Omental fat pad (tissue), 4 donors: ENCODE measurements at places on chromosomes 2 and 18.

DNA sequence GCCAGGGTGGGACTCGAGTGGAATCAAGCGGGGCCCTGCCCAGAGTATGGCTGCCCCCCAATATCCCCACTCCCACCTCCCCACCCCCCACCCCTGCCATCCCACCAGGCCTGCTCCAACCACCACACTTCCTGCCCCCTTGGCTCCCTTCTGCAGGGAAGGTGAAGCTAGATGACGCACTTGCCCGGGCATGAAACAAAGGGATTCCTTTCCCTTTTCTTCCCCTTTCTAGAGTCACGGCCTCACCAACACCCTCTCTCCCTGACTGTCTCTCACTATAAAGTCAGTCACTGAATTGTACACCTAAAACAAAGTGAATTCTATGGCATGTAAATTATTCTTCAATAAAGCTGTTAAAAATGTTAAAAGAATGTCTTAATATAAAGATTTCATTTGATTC, 16.0 kb downstream of the ZBTB7C start:
- no peak for DNase-seq

DNA sequence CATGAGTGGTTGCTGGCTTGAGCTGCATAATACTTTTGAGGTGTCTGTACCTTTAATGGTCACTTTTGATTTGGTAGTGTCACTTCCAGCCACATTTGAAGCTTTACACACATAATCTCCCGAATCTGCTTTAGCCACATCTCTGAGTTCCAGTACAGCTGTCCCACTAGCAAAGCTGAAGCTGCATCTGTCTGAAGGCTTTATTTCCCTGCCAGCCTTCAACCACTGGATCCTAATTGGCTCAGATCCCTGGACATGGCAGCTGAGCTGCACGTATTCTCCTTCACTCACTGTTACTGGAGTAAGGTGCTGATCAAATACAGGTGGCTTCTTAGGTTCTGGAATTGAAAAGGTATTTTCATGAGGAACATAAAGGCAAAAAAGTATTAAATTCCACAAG, 99.7 kb downstream of the TTN start:
- DNase-seq, result no peak

GRCh38 chr2:132033949-132034348, 127.8 kb downstream of the ANKRD30BL start:
- DNase-seq, result no peak

GRCh38 chr2:127739800-127740199, 38.5 kb downstream of the SFT2D3 start:
- no peak for DNase-seq

DNA sequence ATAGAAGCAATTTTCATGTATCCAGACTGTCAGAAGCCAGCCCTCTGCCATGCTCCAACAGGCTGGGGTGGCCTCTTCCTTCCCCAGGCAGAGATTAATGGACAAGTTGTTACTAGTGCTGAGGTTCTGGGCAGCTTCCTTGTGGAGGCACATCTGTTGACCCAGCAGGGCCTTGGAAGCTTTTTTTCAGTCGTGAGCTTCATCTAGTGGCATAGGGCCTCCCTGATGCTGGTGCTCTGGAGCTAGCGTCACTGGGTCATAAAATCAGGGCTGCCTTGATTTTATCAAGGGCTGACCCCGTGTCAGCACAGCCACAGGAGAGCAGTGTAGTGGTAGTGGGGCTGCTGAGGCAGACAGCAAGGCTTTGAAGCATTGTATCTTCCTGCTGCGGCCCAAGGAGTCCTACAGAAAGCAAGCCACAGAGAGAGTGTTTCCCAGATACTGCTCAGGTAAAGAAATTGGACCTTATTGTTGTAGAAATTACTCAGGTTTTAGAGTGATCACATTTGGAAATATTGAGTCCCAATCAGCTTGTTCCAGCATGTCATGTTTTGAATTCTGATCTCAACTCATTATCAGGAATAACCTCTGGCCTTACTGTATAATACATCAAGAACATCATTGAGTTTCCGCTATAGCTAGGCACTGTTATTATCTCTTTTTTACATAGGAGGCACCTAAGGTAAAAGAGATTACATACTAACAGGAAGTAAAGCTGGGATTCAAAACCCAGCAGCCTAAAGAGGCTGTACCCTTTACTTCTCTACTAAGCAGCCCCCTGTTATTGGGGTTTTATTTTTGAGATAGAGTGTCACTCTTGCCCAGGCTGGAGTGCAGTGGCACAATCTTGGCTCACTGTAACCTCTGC, 92.3 kb upstream of the ALPP start:
- no peak for DNase-seq

- no peak for DNase-seq
Measured at GRCh38 chr2:208077276-208077675, 47.0 kb downstream of the CRYGD start.

DNA sequence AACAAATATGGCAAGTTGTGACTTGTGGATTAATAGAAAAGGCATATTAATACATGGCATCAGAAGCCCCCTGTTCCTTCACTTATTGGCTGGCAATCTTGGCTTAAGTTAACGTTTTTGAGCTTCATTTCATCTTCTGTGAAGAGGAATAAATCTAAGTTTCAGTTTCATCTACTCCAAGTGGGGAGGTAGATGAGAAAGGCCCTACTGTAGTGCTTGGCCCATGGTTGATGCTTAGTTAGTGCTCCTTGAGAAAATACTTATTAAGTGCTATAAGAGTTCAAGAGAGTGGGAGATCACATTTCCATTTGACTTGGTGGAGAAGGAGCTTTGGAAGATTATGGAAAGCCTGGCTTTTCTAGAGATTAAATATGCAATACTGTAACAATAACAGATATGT, 244.3 kb downstream of the BABAM2 start:
- DNase-seq, result no peak

GRCh38 chr2:43341959-43342757, 115.8 kb upstream of the ZFP36L2 start:
- DNase-seq, result no peak

DNA sequence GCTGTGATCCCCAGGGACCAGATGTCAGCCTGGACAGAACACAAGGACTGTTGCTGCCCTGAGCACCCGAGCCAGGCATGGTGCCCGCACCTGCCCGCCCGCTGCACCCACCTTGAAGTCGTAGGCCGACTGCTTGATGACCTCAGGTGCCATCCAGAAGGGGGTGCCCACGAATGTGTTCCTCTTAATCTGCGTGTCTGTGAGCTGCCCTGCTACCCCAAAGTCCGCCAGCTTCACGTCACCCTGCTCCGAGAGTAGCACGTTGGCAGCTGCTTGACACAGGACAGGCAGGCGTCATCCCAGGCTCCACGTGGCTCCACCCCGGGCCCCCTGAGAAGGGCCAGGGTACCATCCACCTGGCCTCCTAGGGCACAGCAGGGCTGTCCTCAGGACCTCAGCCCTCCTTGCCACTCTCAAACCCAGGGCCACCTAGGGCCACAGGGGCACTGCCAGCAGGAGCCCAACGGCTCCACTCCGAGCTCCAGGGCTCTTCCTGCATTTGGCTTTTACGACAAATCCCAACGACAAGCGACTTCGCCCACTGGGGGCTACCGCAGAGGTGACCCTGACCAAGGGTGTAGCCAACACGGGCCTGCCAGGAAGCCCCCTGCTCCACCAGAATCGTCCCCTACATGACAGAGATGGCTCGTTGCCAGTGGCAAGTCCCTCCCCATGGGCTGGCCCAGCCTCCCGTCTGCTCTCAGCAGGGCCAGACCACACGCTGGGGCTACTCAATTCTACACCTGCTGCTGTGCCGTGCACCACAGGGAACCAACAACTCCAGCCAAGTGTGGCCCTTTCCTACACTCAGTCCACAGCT, 9.0 kb downstream of the STK25 start:
- no peak for DNase-seq

- no peak for DNase-seq
Measured at GRCh38 chr2:221546505-221547225, 25.4 kb downstream of the EPHA4 start.

- DNase-seq, result no peak
Measured at GRCh38 chr2:208062113-208062512, 36.8 kb upstream of the PLEKHM3 start.

DNA sequence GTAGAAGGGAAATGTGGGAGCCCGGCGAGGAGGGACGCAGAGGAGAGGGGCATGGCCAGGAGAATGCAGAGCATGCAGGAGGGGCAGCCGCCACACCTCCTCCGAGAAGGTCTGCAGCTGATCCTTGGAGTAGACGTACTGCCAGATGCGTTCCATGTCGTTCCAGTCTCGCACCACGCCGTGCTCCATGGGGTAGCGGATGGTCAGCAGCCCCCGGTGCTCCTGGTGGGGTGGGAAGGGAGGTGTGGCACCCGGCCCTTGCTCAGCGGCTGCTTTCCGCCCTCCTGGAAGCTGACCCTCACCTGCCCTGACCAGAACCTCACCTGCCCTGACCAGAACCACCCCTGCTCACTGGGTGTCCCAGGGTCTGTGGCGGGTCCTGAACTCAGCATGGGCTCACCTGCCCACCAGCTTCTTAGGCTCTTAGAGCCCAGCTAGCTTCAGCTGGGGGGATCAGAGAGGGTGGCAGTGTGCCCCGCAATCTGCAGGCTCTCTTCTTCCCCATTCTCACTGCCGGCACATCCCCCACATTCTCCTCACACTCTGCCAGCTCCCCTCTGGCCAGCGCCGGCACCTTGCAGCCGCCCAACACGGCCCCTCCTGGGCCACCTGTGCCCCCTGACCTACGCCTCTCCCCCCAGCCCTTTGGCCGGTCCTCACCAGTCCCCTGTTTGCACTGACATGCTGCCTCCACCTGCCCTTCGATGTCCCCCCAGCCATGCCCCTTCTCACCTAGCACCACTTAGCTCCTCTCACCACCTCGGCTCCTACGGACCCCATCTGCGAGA, 4.4 kb downstream of the ACTR1B start:
- DNase-seq, result no peak

DNA sequence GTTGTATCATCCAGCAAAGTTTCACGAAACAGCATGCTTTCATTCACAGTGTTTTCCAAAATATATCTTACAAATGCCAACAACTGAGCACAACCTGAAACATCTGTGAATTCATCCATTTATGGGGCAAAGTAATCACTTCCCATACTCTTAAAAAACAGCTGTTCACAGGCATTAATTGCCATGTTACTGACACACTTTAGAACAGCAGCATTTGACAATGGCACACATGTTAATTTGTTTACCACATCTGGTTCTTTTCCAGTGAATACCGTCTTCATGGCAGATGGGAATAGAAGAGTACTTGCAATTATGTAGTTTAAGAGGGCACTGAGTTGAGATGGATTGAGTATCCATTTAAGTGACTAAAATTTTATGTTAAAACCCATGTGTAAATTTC, 347.4 kb upstream of the LRP1B start:
- DNase-seq, result no peak

DNA sequence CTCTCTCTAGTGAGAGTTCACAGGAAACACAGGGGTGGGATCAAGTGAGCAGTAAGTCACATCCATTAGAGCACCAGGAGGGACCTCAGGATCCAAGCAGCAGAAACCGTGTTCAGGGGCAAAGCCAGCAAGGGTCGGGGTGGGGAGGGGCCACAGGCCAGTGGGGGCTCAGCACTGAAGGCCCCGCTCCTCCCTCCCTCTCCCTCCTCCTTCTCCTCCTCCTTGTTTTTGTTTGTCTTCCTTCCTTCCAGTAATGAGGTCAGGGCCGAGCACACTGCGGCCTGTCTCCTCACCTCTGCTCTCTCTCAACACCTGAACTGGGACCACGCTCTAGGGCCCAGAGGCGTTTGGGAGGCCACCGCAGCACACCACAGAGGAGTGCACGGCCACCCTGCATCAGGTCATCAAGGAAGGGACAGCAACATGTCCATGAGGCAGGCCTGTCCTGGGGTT, 20.9 kb downstream of the MTERF4 start:
- DNase-seq, result no peak
